ENCODE measurements at places on chromosomes 4 and X.

DNA sequence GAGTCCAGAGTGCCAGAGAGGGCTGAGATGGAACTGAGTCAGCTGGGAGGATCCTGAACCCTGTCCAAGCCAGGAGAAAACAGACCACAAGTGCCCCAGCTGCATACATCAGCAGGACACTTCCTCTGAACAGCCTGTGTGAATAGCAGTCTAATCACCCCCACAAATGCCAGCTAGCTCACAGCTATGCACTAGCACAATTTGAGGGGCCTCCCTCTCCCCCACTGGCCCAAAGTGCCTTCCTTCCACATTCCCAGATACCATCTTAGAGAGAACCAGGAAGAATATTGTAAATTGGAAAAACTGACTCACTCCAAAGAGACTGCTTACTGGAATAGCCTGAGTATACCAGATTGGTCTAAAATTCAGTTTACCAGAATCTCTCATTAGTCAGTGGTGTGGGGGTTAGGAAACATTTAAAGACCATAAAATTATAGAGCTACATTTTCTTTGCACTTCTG lies 292.6 kb upstream of the KLF3 start:
- DNase-seq: peak; percentile 30

- no peak for DNase-seq
Measured at GRCh38 chr4:23034731-23035130, 342.0 kb downstream of the GBA3 start.

GRCh38 chr4:152195888-152196287 lies 340.0 kb downstream of the FBXW7 start:
- DNase-seq: no peak

- peak; percentile 41 for DNase-seq
Measured at GRCh38 chrX:68710870-68711576, 63.6 kb downstream of the STARD8 start.

DNA sequence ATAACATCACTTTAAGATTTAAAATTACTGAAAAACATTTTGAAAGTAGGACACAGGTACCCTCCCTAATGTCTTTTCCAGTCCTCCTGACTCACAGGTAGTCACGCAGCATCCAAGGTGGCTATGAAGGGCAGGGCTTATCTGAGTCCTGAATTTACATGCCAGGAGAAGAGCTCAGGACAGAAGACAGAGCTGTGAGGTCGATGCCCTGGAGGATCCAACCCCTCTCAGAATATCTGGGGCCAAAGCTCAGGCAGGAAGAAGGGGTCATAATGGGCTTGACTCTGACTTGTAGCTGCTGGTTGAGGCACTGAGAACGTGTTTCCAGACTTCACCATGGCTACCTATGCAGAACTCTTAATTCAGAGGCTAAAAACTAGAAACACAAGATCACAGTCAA lies 177.5 kb downstream of the AASDH start:
- DNase-seq: no peak

- DNase-seq: peak; percentile 4
Measured at GRCh38 chrX:43505769-43506168, 150.3 kb upstream of the MAOA start.

- no peak for DNase-seq
Measured at GRCh38 chr4:158827543-158827981, 58.7 kb downstream of the FNIP2 start.

DNA sequence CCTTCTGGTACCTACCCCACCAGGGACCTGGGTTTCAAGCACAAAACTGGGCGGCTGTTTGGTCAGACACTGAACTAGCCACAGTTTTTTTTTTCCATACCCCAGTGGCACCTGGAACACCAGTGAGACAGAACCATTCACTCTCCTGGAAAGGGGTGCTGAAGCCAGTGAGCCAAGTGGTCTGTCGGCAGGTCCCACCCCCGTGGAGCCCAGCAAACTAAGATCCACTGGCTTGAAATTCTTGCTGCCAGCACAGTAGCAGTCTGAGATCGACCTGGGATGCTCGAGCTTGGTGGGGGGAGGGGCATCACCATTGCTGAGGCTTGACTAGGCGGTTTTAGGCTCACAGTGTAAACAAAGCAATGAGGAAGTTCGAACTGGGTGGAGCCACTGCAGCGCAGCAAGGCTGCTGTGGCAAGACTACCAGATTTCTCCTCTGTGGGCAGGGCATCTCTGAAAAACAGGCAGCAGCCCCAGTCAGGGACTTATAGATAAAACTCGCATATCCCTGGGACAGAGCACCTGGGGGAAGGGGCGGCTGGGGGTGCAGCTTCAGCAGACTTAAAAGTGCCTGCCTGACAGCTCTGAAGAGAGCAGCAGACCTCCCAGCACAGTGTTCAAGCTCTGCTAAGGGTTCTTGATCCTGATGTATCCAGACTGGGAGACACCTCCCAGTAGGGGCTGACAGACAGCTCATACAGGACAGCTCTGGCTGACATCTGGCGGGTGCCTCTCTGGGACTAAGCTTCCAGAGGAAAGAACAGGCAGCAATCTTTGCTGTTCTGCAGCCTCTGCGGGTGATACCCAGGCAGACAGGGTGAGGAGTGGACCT lies 223.0 kb downstream of the COX18 start:
- DNase-seq: peak; percentile 60

DNA sequence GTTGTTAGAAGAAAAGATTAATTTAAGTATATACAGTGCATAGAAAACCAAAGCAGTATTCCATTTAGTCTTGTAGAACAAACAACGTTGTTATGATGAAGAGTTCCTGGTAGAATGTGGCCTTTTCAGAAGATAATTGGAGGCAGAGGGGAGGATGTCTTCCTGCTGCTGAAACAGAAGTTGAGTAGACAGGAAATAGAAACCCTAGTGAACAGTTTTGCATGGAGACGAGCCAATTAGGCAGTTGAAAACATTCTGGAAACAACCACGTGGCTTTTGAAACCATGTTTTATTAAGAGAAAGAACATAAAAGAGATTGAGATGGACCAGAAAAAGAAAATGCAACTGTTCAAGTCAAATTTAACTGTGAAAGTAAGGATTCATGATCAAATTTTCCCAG lies 325.2 kb downstream of the CAMK2D start:
- peak; percentile 86 for DNase-seq

GRCh38 chrX:147788641-147789350 lies 122.9 kb upstream of the FMR1 start:
- no peak for DNase-seq

DNA sequence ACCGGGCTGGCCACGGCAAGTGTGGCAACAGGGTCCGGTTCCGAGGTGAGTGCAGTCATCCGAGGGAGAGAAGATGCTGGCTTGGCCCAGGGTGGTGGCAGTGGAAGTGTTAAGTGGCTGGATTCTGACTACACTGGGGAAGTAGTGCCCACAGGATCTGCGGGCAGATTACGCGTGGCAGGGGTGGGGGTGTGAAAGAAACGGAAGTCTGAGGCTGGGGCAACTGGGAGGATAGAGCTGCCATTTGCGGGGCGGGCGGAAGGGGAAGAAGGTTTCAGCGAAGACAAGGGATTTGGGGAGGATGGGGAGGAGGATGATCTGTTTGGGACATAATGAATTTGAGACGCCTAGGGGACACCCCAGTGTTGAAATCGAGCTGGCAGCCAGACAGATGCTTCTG lies 5.3 kb downstream of the RS1 start:
- no peak for DNase-seq

GRCh38 chr4:144646523-144647094 lies 653 bp downstream of the HHIP start:
- DNase-seq: no peak

- DNase-seq: peak; percentile 54
Measured at GRCh38 chr4:94934201-94934600, 176.4 kb downstream of the BMPR1B start.

DNA sequence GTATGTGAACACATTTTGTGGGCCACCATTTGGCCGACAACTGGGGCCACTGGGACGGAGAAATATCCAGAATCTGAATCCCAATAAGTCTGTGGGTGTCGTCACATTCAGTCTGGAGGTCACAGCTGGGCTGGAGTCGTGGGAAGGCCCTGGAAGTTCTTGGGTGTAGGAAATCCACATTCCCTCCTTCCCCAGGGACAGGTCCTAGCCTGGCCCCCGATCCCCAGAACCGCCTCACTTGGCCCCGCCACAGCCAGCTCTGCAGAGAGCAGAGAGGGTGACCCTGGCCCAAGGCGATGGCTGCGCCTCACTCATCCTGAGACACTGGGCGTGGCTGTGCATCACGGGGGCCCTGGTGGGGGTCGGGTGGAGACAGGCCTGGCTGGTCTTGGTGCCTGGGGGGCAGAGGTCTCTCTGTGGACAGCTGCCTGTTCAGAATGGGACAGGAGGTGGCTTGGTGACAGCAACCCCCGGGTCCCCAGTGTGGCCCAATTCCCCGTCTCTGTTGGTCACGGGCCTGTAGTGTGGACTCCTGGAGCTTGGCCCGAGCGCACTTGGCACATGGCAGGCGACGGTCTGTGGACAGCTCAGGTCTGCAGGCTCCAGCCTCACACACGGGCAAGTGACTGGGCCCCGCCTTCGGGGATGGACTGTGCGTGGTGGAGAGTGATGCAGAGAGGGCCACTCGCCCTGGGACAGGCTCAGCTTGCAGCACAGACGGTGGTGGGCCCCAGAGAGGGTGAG lies 16.4 kb downstream of the DOK7 start:
- no peak for DNase-seq

DNA sequence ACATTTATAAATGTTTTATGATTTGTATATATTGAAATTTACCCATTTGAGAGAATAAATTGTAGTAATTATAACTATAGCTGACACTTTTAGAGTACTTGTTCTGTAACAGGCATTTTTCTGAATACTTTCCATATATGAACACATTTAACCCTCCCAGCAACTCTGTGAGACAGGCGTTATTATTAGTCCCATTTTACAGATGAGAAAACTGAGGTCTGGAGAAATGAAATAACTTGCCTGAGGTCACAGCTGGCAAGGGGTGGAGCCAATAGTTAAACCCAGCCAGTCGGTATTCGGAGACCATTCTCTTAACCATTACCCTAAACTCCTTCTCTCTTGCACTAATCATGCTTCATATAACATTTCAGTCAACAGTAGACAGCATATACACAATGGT lies 72.5 kb downstream of the LIMCH1 start:
- no peak for DNase-seq

- DNase-seq: no peak
Measured at GRCh38 chrX:122504026-122504425, 680.1 kb upstream of the GRIA3 start.

- no peak for DNase-seq
Measured at GRCh38 chrX:7218321-7219152, 70.6 kb upstream of the PUDP start.

DNA sequence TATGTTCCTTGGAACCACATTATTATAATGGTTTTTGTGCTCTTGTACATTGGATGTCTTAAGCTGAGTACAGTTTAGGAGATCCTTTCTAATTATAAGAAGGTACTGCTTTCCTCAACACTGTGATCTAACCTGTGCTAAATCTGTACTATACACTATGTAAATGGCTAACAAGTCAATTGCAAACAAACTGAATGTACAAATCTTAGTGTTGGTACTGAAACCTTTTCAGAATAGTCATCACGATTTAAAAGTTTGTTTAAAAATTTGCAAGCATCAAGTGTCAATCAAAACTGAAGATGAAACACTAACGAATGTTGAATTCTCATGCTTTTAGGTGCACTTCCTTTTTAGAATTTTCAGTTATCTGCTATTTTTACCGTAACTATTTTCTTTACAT lies 2090.4 kb upstream of the TENM3 start:
- DNase-seq: no peak

GRCh38 chr4:8045909-8046308 lies 106.2 kb upstream of the AFAP1 start:
- DNase-seq: no peak

- DNase-seq: no peak
Measured at GRCh38 chr4:27759611-27760575, 899.3 kb downstream of the STIM2 start.

DNA sequence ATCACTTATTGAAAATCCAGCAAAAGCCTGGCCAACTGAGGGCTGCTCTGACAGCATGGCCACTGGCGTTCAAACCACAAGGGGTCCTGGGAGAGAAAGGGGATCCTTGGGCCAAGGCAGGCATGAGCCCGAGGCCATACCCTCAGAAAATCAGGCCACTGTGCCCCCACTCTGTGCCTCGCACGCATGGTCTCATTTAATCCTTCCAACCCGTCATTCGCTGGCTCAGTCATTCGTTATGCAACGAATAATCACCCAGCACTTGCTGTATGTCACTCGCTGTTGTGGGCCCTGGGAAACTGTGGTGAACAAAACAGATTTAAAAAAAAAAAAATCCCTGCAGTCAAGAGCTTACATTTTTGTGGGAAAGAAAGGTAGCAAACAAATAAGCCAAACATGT lies 112.7 kb downstream of the BCOR start:
- no peak for DNase-seq

DNA sequence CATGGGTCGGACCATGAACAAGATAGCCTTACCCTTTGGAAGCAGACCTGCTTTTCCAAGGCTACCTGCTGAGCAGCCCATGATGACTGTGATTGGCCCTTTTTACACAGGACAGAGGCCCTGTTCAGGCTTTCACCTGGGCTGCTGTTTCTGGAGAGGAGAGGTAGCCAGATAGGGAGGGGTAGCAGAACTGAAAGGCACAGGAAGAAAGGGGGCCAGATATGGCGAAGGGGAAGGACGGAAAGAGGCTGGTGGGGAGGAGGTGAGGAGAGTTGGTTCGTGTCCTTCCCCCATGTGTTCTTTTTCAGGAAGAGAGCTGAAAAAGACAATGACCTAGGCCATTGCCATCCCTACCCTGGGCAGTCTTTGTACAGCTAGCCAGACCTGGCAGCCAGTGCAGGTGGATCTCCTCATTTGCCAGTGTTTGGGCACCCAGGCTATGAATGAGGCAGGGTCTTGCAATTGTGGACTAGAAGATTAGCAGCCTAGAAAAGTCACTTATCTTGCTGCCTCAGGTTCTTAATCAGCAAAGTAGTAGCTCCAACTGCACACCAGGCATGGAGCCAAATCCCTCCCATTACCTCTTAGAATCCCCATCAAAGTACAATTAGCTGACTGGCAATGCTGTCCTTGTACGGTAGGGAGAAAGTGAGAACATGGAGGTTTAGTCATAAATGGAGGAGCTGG lies 139.6 kb downstream of the AMMECR1 start:
- no peak for DNase-seq

GRCh38 chrX:102154900-102155805 lies 624 bp downstream of the BEX5 start:
- no peak for DNase-seq

- DNase-seq: peak; percentile 39
Measured at GRCh38 chrX:69503782-69504625, at the start of gene NALF2. Gene NALF2, plus strand, starts transcription at chrX:69504326. Its CDS starts 957 bp downstream, at chrX:69505283.

DNA sequence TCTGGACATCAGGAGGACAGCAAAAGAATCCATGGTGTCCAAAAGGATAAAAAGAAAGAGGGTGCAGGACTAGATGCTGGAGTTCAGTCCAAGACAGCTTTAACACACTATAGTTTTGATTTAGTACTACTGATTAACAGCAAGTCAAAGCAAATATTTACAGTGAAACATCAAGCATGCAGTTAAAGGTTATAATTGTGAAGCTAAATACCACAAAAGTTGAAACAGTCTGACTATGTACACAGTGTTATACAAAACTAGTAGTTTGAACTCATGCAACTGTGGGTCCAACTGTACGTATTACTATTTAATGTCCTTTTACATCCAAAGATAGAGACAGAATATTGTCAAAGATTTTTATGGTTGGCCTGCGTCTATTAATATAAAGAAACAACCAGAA lies 57.6 kb downstream of the CHIC2 start:
- no peak for DNase-seq

GRCh38 chrX:51862920-51863319 lies 30.5 kb upstream of the MAGED1 start:
- peak; percentile 35 for DNase-seq
